ENCODE measurements at places on chromosomes 12 and 14.

DNA sequence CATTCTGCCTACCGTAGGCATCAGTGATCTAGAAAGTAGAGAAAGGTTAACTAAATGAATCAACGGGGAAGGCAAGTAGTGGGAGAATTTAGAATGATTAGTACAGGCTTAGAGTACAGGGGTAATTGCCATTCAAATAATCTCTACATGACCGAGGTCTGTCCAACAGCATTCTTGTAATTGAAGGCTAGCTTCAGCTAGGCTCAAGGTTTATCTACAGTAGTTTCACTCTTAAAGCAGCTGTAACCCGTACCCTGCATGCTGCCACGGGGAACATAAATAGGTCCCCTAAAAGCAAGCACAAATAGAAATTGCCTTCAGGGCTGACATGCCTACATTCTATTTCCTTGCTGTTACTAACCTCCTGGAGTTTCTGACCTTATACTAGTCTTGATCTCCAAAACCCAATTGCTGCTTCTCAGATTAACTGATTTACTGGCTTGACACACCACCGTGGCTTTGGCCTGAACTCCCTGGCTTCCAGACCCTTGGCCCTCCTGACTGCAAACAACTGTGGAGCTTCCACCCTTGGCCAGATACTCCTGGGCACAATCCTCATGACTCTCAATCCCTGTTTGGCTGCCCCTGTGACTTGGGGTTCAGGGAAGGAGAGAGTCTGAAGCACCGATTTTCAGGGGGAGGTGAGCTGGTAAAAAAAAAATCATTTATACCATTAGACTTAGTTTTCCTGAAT, 242.1 kb upstream of the FOXN3 start:
- DNase-seq, result no peak

DNA sequence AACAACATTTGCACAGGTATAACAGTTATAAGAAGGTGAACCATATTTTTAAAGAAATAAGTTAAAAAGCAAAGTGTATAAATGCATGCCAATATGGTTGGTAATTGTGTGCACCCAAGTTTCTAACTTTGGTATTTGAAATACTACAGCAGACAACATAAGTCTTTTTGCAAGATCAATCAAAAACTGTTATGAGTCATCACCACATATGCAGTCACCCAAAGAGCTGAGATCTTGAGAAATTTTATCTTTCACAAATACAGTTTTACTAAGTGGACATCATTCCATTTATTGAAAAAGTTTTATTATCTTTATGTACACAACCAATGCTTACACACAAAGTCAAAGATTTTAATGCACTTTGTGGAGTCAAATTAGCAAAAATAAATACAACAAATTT, 7.0 kb upstream of the ACSS3 start:
- no peak for DNase-seq

DNA sequence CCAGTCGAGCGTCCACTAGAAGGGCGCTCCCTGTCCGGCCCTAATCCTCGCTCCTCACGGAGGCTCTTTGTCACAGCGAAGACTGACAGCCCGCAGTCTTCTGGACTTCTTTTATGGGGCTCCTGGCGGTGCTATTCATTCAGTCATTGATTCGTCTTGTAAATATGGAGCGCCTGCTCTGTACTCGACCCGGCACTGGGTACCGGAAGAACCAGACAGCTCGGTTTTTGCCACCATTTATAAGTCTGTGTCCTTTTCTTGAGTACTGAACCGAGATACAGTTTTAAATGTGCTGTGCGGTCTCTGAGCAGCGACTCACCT, 570 bp downstream of the DMAC2L start:
- no peak for DNase-seq

DNA sequence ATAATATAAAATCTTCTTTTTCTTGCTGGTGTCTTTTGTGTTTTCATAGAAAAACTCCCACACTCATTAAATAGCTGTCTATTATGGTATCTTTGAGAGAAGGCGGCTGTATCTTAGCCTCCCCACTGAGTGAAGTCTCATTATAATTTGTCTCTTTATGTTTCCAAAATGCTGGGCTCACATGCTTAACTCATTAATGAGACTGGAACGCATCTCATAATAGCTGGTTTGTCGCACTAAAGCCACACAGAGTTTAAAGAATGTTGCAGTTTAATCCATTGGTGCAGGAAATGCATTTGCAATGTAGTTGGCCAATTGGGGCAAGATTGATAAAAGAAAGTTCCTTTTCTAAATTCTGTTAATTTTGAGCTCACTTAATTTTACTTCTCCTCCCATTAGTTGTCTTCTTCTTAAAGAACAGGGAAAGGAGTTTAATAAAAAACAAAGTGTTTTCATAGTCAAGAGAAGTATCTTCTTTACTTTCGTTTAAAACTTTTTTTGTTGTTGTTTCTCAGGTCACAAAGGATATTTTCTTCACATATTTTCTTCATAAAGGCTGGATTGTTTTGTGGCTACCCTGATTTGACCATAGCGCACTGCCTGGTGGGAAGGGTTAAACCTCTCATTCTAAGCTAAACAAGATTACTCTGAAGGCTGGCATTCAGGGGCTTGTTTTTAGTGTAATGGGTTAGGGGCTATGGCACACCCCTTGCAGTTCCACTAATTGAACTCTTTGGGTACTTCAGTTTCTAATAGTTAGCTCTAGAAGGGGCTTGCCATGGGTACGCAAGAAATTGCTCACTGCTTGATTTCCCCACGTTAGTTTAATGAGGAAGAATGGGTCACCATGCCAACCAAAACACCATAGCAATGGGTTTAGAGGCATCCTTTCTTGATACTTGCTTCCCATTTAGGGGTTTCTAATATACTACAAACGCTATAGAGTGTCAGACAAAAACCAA, 197.0 kb downstream of the TMTC2 start:
- no peak for DNase-seq

DNA sequence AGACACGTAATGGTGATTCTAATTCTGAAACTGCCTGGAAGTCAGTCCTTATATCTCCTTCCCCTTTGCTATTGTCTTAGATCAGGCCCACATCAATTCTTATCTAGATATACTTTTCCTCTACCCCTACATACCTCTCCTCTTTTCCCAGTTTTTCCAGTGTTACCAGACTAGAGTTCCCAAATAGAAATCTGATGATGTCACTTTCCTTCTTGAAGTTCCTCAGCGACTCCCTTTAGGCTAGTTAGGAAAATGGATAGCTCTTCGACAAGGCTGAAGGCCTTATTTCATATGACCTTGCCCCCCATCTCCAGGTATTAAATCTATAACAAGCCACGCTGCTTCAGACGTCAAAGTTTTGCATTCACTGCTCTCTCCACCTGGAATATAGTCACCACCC, 201.1 kb upstream of the ATP2B1 start:
- no peak for DNase-seq

DNA sequence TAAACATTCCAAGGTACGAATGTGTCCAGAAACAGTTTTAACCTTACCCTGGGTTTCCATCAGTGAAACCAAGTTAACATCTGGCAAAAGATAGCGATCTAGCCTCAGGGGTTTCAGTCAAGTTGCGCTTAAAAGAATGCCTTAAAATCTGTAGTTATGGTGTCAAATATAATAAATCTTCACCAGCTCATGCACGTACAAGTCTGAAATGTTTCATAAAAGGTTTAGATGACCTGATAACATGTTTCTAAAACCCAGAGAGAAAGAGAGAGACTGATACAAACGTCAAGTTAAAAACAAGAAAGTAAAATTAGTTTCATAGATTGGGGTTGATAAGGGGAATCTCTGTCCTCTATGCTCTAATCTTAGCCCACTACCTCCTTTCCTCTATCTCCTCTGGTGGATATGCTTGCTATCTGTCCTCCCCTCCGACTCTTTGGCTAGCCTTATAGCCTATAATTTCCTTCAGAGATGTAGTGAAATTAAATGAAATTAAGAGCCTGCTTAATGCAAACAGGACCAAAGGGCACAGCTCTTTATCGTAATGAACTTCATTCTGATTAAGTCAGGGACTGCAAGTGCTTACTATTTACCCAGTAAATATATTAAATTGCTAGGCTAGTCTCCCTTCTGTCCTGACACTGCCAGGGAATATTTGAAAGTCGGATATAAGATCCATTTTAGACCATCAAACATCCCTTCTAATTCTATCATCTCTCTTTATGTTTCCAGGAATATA, 18.4 kb upstream of the FOS start:
- no peak for DNase-seq

DNA sequence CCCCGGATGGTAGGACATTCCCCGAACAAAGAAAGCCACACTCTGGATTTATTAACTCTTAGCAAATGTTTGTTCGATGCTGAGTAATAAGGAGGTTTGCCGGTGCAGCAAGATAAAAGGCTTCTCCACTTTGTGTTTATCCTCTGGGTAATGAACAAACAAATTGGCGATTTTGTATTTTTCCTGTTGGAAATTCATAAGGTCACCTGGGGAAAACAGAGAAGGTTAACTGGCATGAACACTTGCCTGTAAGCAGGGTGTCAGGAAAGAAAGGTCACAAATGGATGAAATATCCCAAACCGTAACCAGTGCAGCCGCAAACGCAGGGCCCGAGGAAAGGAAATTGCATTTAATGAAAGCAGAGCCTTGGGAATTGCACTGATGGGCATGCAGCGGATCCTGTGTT, 132.8 kb downstream of the RMST start:
- DNase-seq, result no peak

DNA sequence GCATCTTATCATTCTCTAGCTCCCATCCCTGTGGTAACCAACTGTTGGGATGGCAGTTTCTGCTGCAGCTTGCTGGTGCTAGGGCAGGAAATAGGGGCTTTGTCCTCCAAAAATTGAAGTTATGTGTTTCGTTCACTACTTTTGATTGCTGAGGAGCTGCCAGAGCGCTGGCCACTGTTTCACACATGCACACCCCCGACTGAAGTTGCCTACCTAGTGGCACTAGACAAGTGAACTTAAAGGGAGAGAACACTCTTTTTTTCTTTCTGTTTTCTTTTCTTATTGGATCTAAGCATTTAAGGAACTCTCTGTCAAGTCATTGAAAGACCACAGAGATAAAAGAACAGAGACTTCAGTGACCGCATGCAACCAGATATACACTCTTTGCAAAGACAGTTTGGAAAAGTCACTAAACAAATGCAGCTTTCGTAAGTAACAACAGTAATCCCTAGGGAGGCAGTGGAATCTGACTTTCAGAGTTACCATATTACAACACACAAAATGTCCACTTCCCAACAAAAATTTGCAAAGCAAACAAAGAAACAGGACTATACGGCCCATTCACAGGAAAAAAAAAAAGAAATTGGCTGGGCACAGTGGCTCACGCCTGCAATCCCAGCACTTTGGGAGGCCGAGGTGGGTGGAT, 12.0 kb downstream of the TFCP2 start:
- no peak for DNase-seq

- no peak for DNase-seq
Measured at GRCh38 chr12:47904713-47905709, at the start of gene VDR. Gene VDR, minus strand, starts transcription at chr12:47904994. Its CDS starts 25,881 bp downstream, at chr12:47879113.

GRCh38 chr12:50069069-50069468, 11.7 kb downstream of the ASIC1 start:
- DNase-seq, result no peak

GRCh38 chr12:57258977-57259970, 8.3 kb upstream of the STAC3 start:
- no peak for DNase-seq

- DNase-seq, result no peak
Measured at GRCh38 chr14:72788972-72789728, 104.8 kb downstream of the DPF3 start.

DNA sequence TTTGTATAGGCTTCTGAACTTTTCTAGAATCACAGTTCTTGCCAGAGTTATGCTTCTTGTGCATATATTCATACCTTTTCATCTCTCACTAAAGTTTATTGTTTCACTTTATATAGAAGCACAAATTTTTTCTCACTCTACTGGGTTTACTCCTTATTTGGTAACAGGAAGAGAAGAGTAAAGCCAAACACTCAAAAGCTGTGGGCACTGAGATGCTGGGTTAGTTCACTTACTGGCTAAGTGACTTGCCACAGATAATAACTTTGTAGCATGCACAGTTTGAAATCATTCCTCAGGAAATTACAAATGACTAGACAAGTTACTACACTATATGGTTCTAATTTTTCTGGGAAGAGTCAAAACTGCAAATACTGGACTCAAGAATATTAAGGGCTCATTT, 7.8 kb downstream of the HIGD1C start:
- no peak for DNase-seq

DNA sequence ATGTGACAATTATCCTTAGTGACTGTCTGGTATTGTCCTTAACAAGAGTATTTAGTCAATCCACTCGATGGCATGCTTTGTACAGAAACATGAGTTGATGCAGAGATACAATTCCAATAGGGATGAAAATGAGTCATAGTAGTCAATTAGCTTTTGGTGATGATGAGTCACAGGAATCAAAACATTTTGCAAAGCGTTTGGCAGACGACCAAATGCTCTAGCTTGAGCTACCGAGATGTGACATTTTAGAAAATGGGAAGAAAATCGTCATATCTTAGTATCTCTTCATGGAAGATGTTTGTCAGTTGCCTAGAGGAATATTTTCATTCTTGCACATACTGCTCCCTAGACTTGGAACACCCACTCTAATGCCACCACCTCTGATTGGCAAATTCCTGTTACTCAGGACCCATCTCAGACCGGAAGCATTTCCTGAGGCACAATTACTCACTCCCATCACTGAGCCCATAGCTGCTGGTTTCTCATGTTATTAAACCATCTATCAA, 95.0 kb downstream of the LMNTD1 start:
- peak; percentile 9 for DNase-seq

- no peak for DNase-seq
Measured at GRCh38 chr12:74747305-74747704, 209.7 kb downstream of the ATXN7L3B start.

DNA sequence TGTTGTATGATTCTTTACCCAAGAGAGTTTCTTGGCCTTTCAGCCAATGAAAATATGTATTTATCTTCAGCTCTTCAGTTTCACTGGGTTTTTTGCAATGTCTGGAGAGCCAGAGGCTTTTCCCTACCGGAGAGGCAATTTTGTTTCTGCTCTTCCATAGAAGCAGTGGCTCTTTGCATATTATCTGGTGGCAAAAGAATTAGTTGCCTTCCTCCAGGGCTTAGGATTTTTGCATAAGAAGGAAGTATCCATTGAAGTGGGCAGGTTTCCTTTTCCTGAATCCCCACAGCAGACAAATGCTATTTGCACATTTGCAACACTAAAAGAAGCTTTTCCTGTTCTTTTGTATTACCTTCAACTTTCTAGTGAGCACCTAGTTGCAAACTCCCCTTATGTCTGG, 75.2 kb downstream of the NTS start:
- no peak for DNase-seq

DNA sequence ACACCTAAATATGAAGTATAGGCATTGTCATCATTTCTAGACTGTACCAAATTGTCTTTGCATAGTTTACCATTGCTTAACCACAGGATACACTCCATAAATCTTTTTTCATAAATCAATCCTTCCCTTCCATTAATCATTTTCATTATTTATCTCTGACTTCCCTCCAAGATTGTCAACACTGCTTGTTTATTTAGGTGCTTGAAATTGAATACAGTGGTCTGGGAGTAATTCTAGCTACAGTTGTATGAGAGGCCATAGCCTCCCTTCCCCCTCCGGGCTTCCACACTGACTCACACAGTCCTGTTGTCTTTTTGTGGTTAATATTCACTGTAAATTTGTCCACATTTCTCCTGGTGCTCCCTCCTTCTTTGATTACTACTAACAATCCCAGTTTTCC, 114.2 kb upstream of the ARID2 start:
- peak; percentile 0 for DNase-seq

- no peak for DNase-seq
Measured at GRCh38 chr12:108861878-108862587, 4.7 kb upstream of the SSH1 start.

GRCh38 chr12:33427071-33427470, 12.5 kb downstream of the SYT10 start:
- DNase-seq, result peak; percentile 9
